ENCODE measurements at places on chromosomes 1 and 21.

DNA sequence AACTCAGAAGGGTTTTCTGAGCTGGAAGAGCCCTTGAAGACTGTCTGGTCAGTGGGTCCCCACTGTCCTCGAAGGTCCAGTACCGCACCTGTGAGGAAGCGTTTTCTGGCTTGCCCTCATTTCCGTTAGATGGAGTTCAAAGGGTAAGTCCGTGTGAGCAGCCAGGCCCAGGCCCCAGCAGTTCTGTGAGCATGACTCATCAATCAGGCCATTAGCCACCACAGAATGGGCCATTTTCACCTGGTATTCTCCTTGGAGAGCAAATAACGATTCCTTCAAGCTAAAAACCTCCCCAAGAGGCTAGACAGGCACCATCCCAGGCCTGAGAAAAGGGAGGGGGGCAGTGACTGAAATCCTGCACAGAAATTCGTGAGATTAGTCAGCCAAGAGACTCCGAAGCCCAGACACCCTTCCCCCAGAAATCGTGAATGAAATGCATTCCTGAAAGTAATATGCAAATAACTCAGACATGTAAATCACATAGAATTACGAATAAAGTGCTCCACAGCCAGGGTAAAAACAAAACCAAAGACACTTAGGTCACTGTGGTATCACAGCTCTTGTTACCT, 66.0 kb downstream of the BCAR3 start:
- no peak overlapping the region for H3K4me3 ChIP-seq
- DNase-seq: peak; percentile 52
- H3K27ac ChIP-seq: peak overlapping the region; percentile 88
- peaks cover 27% of the 10 kb centered on the region for H3K4me1 ChIP-seq
- peaks cover 5% of the 10 kb centered on the region for H3K27me3 ChIP-seq
- H3K36me3 ChIP-seq: no peaks in the 10 kb centered on the region

DNA sequence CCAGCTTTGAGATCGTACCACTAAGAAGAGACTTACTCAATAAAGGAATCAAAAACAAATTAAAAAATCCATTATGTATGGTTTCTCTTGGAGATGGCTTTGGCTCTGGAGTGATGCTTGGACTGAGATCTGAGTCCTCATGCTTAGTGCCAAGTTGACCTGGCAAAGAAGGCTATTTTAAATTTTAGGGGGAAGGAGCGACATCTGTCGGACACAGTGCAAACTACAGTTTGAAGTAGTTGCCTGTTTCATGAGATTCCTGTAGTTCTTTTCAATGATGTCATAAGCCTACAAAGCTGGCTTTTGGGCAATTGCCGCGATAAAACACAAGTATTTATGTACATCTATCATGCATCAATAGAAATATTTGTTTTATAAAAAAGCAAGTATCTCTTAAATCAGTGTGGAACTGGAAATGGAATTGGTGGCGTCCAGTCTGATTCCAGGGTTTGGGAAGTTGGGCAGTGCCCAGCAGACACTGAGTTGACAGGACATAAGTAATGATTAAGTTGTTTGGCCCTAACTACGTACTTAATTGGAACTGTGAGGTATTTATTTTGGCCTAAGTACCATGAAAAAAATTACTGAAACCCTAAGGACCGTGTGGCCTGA, 50.0 kb downstream of the TBCE start:
- H3K4me3 ChIP-seq: no peak overlapping the region
- peaks cover 11% of the 10 kb centered on the region for H3K4me1 ChIP-seq
- no peaks in the 10 kb centered on the region for H3K27me3 ChIP-seq
- DNase-seq: peak; percentile 59
- peaks cover 8% of the 10 kb centered on the region for H3K36me3 ChIP-seq

DNA sequence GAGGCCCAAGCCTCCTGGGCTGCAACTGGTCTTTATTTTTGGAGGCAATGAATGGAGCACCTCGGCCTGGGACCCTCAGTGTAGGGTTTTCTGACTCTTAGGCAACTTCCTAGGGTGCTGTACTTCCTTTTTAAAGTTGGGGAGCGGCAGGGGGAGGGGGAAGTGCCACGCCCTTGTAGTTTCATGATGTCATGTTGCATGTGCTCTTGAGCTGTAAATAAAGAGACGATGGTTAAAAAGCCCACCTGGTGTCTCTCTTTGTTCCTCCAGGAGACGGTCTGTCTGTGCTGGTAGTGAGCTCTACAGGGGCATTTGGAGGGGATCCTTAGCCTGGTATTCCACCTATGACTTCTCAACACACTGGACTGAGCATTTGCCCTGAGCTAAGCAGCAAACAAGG, 10.3 kb upstream of the AGTRAP start:
- no peak overlapping the region for H3K27ac ChIP-seq
- no peak overlapping the region for H3K4me3 ChIP-seq
- H3K36me3 ChIP-seq: no peaks in the 10 kb centered on the region
- DNase-seq: no peak

- peaks cover 40% of the 10 kb centered on the region for H3K4me1 ChIP-seq
- no peaks in the 10 kb centered on the region for H3K27me3 ChIP-seq
- peak overlapping the region; percentile 7 for H3K27ac ChIP-seq
- DNase-seq: no peak
- H3K36me3 ChIP-seq: peaks cover 3% of the 10 kb centered on the region
- no peak overlapping the region for H3K4me3 ChIP-seq
Observed at GRCh38 chr21:31282095-31282709, 61.9 kb downstream of the TIAM1 start.

GRCh38 chr1:7617826-7618225, 153.3 kb upstream of the VAMP3 start:
- no peaks in the 10 kb centered on the region for H3K36me3 ChIP-seq
- peaks cover 12% of the 10 kb centered on the region for H3K27me3 ChIP-seq
- no peak for DNase-seq
- H3K27ac ChIP-seq: no peak overlapping the region
- no peaks in the 10 kb centered on the region for H3K4me1 ChIP-seq

GRCh38 chr1:110393286-110393685, 2.5 kb upstream of the SLC16A4 start:
- DNase-seq: no peak
- no peak overlapping the region for H3K27ac ChIP-seq
- peaks cover 14% of the 10 kb centered on the region for H3K36me3 ChIP-seq
- H3K4me3 ChIP-seq: no peak overlapping the region

GRCh38 chr1:86594284-86594770, 47.4 kb downstream of the CLCA4 start:
- H3K27me3 ChIP-seq: peaks cover 5% of the 10 kb centered on the region
- no peak for DNase-seq
- H3K36me3 ChIP-seq: peaks cover 4% of the 10 kb centered on the region

DNA sequence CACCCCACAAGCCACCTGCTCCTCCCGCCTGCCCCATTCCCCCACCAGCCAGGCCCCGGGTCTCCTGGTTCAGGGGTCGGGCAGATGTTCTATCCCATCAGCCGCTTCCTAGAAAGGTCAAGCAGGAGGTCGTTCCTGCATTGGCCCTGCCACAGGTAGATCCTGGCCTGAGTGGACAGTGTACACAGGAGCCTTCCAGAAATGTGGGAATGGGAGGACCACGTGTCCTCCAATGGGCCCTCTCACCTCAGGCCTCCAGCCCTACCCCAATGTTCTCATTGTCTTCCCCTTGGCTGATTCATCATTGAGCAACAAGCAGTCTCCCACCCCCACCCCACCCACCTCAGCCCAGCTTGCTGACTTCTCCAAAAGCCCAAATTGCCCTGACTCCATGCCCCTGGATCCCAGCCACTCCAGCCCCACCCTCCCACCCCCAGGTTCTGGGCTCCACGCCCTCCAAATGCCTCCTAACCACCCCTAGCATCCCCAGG, 2.1 kb downstream of the S100A16 start:
- no peaks in the 10 kb centered on the region for H3K36me3 ChIP-seq
- DNase-seq: no peak
- no peaks in the 10 kb centered on the region for H3K27me3 ChIP-seq
- no peak overlapping the region for H3K27ac ChIP-seq
- H3K4me1 ChIP-seq: peaks cover under 1% of the 10 kb centered on the region
- H3K4me3 ChIP-seq: no peak overlapping the region

- no peaks in the 10 kb centered on the region for H3K27me3 ChIP-seq
- H3K4me1 ChIP-seq: no peaks in the 10 kb centered on the region
- H3K27ac ChIP-seq: no peak overlapping the region
- no peak overlapping the region for H3K4me3 ChIP-seq
Observed at GRCh38 chr1:93576746-93577145, 104.9 kb downstream of the BCAR3 start.

- no peak overlapping the region for H3K4me3 ChIP-seq
- peaks cover 2% of the 10 kb centered on the region for H3K27me3 ChIP-seq
- H3K27ac ChIP-seq: no peak overlapping the region
- no peaks in the 10 kb centered on the region for H3K36me3 ChIP-seq
Observed at GRCh38 chr21:35622612-35623011, 437.7 kb downstream of the SETD4 start.

GRCh38 chr1:57770772-57771171, 346.9 kb upstream of the DAB1 start:
- no peaks in the 10 kb centered on the region for H3K4me1 ChIP-seq
- no peak for DNase-seq
- H3K36me3 ChIP-seq: no peaks in the 10 kb centered on the region
- H3K27me3 ChIP-seq: peaks cover 3% of the 10 kb centered on the region

- DNase-seq: no peak
- peaks cover 7% of the 10 kb centered on the region for H3K4me1 ChIP-seq
Observed at GRCh38 chr1:119008483-119009311, 20.6 kb upstream of the TBX15 start.

DNA sequence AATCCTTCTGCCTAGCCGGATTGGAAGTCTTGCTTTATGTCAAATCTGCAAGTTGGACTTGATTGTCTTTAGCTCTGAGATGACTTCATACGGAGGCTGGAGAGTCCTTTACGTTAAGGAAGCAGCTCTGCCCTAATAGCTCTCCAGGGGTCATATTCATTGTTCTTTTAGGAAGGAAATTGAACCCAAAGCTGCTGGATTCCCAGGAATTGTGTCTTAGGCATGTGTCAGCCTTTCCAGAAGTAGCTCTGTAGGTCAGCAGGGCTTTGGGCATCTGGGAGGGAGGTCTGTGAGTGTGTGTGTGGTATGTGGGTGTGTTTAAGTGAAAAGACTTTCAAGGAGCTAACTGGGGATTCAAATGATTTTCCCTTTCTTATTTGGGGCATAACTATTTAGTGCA, 82.4 kb downstream of the ABCA4 start:
- no peaks in the 10 kb centered on the region for H3K36me3 ChIP-seq
- no peak overlapping the region for H3K27ac ChIP-seq
- H3K4me1 ChIP-seq: no peaks in the 10 kb centered on the region

DNA sequence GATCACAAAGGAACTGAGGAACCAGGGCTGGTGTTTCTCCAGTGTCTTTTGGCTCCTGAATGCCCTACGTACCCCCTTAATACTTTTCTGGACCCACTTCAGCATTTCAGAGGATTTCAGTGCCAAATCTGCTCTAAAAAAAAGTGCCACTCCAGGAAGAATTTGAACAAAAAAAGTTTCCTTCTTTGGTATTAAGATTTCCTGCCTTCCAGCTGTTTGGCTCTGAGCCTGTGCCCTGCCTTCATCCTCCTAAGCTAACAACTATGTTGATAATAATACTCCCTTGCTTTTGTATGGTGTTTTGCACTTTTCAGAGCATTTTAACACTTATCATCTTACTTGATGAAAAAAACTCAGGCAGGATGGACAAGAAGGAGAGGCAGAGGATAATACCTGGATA, 11.0 kb upstream of the RIMS3 start:
- H3K4me3 ChIP-seq: no peak overlapping the region
- no peaks in the 10 kb centered on the region for H3K36me3 ChIP-seq
- no peak overlapping the region for H3K27ac ChIP-seq
- no peaks in the 10 kb centered on the region for H3K4me1 ChIP-seq
- peaks cover 4% of the 10 kb centered on the region for H3K27me3 ChIP-seq
- no peak for DNase-seq

DNA sequence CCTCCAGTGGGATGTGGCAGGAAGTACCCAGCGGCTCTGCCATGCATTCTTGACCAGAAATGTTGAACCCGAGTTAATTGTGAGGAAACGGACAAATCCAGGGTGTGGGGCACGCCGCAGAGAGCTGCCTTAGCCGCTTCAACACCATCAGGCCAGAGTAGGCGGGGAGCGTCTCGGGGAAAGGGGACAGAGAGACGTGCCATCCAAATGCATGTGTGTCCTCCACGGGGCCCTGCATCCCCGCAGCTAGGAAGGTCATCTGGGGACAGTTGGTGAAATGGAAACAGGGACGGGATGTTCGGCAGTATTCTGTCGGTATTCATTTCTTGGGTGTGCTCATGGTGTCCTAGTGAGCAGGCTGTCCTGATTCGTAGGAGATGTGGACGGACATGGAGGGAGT, 59.1 kb upstream of the TRAPPC10 start:
- no peaks in the 10 kb centered on the region for H3K27me3 ChIP-seq
- H3K4me3 ChIP-seq: no peak overlapping the region
- H3K27ac ChIP-seq: no peak overlapping the region
- no peak for DNase-seq
- H3K36me3 ChIP-seq: peaks cover 23% of the 10 kb centered on the region

GRCh38 chr1:111223126-111223685, 4.3 kb upstream of the CHI3L2 start:
- DNase-seq: no peak
- peaks cover 94% of the 10 kb centered on the region for H3K4me1 ChIP-seq
- peak overlapping the region; percentile 95 for H3K27ac ChIP-seq
- no peaks in the 10 kb centered on the region for H3K27me3 ChIP-seq
- peak overlapping the region; percentile 69 for H3K4me3 ChIP-seq

DNA sequence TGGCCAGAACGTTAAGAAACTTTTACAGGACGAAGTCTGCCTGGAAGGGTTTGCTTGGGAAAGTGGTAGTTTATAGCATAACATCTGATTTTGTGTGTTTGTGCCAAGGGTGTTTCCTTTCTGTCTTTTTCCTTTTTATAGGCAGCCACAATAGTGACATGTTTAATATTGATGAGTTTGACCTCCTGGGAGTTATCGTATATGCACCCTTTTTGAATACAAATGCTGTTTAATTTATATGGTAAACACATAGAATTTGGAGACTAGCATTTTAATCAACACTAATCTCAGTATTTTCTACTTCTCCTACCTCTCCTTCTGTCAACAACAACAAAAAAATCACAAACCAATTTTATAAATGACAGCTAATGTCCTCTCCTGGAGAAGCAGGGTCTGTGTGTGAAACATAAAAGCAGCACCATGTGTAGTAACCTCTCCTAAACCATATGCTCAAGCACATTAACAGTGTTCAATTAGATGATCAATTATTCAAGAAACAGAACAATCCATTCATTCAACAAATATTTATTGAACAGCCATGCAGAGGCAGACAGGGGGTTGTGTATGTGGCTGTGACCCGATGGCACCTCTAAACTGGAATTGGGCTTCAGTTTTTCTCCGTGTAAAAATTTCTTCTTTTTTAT, 604 bp upstream of the FMN2 start:
- peaks cover 38% of the 10 kb centered on the region for H3K27me3 ChIP-seq
- H3K4me3 ChIP-seq: peak overlapping the region; percentile 8

DNA sequence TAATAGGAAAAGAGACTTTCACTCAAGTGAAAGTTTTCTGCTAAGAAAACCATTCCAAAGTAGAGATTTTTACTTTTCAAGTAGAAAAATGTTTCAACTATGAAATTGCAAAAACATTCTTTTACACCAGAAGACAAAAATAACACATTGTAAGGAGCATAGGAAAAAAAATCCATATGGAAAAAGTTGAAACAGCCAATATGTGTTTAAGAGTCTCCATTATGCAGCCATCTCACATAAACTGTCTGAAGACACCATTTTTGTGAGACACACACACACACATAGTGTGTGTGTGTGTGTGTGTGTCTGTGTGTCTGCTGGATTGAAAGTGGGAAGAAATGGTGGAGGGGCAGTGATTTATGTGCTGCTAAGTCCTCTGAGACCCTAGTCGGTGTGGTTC, 162.1 kb downstream of the HHAT start:
- no peaks in the 10 kb centered on the region for H3K27me3 ChIP-seq
- no peak overlapping the region for H3K27ac ChIP-seq
- H3K36me3 ChIP-seq: no peaks in the 10 kb centered on the region
- H3K4me1 ChIP-seq: no peaks in the 10 kb centered on the region
- DNase-seq: no peak

- peak overlapping the region; percentile 52 for H3K27ac ChIP-seq
- peaks cover 41% of the 10 kb centered on the region for H3K4me1 ChIP-seq
- peak; percentile 74 for DNase-seq
Observed at GRCh38 chr21:45152265-45152746, 77.9 kb downstream of the ADARB1 start.
